ENCODE measurements at places on chromosomes 3 and 15.

DNA sequence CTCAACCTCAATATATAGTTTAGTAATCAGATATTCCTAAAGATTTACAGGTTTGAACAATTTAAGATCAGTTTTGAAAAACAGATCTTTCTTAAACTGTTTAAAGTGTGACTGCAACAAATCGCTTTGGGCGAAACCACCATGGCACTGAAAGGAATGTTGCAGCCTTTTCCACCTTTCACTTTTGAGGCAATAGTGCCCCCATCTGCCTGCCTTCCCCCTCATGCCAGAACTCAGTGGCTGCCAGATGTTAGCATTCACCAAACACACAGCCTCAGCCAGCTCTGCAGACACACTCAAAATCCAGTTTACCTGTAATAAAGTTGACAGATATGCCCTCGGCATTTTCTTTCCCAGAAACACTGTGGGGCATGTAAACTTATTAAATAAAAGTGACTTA is 3.3 kb downstream of the LYSMD4 start:
- DNase-seq, result peak; percentile 13

DNA sequence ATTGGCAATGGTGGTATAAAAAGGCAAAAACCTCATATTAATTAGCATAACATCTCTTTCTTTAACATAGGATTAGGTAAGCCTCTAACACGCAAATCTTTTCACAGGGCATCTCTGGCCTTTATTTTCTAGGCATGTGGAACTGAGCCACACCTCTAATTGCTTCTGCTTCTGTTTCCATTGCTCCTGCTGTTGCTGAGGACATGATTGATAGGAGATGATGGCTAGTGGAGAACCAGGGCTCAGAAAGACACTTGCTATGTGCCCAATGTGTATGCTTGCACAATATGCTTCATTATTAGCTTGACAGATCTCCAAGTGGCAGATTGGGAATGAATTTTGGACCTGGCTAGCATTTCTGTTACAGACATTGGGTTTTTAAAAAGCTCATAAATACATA is 114.5 kb downstream of the EPHA3 start:
- DNase-seq, result no peak

- DNase-seq, result no peak
Measured at GRCh38 chr3:99823723-99824711, 6.4 kb downstream of the CMSS1 start.

- DNase-seq, result no peak
Measured at GRCh38 chr3:140247775-140248174, 312.8 kb downstream of the CLSTN2 start.

GRCh38 chr15:70023769-70024491 is 73.8 kb downstream of the TLE3 start:
- DNase-seq, result peak; percentile 57

- no peak for DNase-seq
Measured at GRCh38 chr3:136952292-136952691, 5.5 kb upstream of the IL20RB start.

- no peak for DNase-seq
Measured at GRCh38 chr15:91946581-91947292, 93.2 kb downstream of the SLCO3A1 start.

GRCh38 chr3:43921056-43921648 is 230.4 kb downstream of the ABHD5 start:
- DNase-seq, result no peak

DNA sequence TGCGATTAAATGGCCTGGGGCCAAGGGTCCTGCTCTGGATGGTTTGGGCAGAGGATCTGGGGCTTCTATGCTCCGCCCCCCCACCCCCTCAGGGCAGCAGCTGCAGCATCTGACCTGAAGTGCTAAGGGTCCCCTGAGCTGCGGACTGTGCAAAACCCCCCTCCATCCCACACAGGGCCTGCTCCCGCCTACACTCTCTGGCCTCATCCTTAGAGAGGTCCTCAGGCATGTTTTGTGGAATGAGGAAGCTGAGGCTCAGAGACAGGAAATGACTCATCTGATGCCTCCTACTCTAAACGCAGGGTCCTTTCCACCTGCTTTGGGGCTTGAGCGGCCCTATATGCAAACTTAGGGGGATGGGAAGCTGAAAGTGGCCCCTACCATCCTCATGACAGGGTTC is 59.5 kb upstream of the CTSH start:
- DNase-seq, result peak; percentile 53
